ENCODE measurements at places on chromosomes 2 and 18.

- no peak for DNase-seq
These were observed 8.9 kb upstream of the KLHL29 start for GRCh38 chr2:23376075-23376474.

DNA sequence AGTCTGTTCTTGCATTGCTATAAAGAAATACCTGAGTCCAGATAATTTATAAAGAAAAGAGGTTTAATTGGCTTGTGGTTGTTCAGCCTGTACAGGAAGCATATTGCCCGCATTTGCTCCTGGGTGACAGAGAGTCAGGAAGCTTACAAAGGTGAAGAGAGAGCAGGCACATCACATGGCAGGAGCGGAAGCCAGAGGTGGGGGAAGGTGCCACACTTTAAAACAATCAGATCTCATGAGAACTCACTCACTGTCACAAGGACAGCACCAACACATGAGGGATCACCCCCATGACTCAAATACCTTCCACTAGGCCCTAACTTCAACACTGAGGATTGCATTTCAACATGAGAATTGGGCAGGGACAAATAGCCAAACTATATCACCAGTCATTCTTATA, 124.8 kb upstream of the COL5A2 start:
- no peak for DNase-seq

GRCh38 chr2:219560893-219561178, 10.5 kb downstream of the OBSL1 start:
- DNase-seq: no peak

DNA sequence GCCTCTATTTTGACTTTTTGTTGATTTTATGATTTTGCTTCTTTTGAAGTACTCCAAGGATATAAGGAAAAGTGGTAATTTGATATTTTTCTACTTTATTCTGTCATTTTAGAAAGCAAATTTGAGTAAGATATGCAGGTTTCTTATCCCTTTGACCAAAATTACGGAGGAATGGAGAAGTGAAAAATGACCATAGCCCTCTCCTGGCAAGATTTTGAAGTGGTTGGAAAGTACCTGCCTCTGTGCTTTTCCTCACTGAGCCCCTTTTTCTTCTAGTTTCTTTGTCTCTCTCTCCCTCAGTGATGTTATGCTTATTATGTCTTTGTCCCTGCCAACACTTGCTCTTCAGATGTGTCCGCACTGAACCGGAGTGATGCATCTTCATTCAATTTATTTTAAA, 898.1 kb downstream of the EPHA4 start:
- no peak for DNase-seq

DNA sequence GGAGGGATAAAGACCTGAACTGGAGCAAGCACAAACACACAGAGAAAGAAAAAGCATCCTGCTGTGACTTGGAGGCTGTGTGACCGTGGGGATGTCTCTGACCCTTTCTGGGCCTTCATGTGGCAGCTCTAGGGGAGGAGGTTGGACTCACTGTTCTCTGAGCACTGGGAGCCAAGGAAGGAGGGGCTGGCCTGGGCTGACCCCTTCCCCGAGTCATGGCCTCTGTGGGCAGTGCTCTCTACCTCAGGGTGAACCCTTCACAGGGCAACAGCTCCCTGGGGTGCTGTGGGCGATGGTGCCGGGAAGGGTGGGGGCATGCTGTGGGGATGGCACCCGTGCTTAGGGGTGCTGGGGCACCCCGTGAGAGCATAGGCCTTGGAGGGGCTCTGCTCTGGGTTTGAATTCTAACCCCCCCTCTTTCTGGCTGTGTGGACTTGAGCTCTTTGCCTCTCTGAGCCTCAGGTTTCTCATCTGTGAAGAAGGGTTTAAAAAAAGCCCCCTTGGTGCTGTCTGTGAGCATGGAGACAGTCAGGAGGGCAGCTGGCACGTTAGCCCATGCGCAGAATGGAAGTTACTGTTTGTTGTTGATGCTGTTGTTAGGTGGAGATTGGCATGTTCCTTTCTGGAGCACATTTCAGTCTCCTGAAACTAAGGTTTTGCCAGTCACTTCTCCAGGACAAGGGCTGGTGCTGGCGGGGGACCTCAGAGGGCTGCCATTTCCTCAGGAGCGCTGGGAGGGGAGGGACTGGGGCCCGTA, 700 bp downstream of the TOGARAM2 start:
- DNase-seq: no peak

Measured in endodermal cell (in vitro differentiated cells).